Lower lobe of right lung (tissue), 2 donors: ENCODE measurements at places on chromosomes 5 and 9. TPM values are rescaled to one million over a fixed set of nuclear protein-coding genes. Genes with fewer than 3 reads are reported as not detected.

GRCh38 chr5:158390577-158390976, 531.6 kb upstream of the CLINT1 start:
- DNase-seq, result no peak

GRCh38 chr5:9898319-9898718, 268.2 kb upstream of the TAS2R1 start:
- DNase-seq, result no peak

DNA sequence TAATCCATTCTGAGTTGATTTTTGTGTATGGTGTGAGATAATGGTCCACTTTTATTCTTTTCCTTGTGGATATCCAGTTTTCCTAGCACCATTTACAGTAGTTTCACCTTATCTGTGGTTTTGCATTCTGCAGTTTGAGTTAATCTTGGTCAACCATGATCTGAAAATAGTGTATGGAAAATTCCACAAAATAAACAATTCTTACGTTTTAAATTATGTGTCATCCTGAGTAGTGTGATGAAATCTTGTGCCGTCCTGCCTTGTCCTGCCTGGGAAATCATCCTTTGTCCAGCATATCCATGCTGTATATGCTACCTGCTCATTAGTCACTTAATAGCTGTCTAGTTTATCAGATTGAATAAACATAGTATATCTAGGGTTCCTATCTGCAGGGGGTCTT, 42.1 kb downstream of the CDC42SE2 start:
- no peak for DNase-seq

GRCh38 chr5:99000876-99001275, 72.1 kb upstream of the CHD1 start:
- no peak for DNase-seq

DNA sequence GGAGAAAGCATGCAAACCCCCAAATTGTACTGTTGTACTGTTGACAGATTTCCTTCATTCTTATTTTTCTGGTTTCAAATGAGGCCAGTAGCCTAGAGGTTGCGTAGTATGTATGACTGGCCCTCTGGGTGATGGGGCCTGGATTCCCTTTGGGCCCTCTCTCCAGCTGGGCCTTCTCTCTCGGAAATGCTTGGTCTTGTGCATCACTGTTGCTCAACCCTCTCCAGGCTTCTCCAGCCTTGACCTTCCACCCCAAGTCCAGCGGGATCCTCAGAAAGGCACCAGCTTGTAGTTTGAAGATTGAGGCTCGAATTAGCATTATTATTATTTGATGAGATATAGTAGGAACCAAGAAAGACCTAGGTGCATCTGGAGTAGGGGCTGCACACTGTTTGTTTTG, 87.0 kb downstream of the ANGPTL2 start:
- DNase-seq, result no peak

GRCh38 chr5:132254321-132254977, 3.0 kb upstream of the PDLIM4 start:
- DNase-seq, result peak; percentile 59

GRCh38 chr9:112848316-112849151, 42.1 kb downstream of the SLC46A2 start:
- no peak for DNase-seq

DNA sequence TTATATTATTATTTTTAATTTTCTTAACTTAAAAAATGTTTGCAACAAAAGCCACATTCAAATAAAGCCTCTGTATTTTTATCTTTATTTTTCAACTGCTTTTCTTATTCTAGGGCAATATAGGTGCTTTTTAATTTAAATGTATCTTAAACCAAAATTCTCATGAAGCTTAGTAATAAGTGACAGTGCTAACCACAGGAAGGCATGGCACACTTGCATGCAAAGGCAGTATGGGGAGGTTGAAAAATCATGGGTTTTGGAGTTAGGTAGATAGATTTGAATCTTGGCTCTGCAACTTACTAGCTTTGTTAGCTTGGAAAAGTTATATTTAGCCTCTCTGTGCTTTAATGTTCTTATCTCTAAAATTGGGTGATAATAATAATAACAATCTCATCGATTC, 458.0 kb downstream of the DMAC1 start:
- no peak for DNase-seq

GRCh38 chr5:34923694-34924461, 5.5 kb upstream of the DNAJC21 start:
- DNase-seq, result no peak

DNA sequence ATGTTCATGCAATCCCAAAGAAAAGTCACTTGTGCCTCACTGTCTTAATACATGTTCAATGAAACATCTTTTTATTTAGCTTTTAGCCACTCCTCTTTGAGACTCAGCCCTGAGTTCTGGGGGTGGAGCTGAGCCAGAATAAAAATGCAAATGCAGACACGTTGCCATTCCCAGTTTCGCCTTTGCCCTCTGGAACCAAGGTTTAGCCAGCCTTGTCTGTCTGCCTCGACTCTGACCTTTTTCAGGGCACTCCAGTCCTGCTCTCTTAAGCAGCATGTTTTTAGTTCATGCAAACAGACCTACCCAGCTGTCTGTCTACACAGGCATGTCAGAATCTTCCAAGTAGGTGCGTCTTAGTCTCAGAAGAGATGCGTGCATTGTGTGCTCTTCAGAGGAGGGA, 82.2 kb upstream of the RANBP3L start:
- no peak for DNase-seq

DNA sequence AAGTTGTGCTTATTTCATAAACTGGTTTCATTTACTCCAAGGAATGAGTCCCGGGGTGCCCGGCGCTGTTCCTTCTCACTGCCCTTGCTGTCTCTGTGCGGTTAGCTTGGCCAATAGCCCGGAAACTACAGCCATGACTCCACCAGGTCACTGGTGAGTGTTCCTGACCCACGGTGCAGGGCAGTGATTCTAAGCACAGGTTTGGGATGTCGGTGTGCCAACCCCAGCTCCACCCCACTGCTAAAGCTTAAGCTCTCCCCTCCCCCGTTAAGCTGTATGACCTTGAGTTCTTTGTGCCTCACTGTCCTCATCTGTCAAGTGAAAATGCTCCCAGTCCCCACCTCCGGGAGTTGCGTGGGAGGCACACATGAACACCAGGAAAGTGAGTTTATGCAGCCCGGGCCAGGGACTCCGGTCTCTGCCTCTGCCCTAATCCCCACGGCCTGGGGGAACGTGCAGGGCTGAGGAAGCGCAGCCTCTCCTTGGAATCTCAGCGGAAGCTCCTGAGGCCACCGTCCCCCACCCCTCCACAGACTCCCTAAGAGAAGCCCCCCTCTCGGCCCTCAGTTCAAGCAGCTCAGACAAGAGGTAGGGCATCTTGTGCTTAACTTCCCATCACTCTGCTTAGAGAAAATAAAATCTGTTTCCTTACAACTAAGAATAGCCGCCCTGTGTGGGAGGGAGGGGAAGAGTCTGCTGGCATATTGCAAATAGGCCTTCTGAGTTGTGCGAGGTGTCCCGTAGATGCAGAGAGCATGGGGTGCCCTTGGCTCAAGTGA, 92.0 kb upstream of the RAI14 start:
- no peak for DNase-seq

DNA sequence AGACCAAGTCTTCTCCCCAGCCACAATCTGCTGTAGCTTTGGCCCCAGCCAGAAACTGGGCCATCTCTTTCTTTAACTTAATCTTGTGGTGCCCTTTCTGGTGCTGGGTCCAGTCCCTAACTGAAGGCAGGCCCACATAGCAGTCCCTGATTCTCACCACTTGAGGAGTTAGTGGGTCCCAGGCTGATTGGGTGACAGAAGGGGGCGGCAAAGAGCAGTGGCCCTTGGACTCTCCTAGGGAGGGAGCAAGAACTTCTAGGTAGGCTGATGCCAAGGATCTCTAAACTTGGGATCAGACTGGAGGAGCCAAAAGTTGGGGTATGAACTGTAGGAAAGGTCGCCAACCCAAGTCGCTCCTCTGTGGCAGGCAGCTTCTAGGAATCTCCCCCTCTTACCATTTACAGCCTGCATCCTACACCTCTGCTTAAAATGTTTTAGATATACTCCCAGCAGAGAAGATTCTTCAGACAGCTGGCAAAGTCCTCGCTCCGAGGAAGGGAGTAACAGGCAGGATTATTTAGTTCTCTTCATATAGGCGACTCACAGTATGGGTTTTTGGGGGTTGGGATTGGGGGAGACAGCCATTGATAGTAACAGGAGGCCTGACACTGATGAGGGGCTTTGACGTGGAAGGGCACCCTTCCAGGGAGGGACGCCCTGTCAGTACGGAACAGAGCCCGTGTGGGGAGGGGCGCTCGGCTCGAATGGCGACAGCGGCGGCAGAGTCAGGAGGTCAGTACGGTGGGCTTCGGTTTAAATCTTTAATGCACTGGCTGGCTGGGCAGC, 2.0 kb upstream of the CCL27 start:
- DNase-seq, result peak; percentile 79

- no peak for DNase-seq
Measured at GRCh38 chr5:172118891-172119290, 69.1 kb downstream of the STK10 start.

DNA sequence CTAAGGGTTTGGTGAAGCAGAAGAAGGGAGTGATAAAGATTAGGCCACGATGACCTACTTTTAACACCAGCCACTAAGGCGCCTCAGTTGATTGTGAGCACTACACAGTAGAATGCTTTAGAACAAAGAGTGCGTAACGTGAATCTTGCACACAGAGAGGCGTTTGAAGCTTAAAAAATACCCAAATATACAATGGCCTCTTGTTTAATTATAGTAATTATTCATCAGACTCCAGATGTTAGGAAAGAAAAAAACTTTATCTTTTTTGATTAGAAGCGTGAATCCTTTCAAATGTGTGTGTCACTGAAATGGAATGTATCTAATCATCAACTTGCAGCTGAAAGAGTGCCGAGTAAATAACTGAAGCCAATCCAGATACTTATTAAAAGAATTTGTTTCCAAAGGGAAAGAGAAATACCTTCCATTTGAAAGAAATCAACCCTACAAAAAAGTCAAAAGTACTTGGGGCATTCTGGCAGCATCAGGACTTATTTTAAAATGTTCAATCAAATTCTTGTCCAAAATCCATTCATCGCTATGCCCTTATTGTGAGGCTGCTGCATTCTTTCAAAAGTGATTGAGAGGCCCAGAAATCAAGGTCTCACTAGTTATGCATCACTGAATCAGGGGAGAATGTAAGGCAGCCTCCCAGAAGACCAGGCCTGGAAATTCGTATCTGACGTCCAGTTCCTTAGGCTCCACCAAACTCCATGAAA, 337.5 kb downstream of the ZNF608 start:
- DNase-seq, result no peak

DNA sequence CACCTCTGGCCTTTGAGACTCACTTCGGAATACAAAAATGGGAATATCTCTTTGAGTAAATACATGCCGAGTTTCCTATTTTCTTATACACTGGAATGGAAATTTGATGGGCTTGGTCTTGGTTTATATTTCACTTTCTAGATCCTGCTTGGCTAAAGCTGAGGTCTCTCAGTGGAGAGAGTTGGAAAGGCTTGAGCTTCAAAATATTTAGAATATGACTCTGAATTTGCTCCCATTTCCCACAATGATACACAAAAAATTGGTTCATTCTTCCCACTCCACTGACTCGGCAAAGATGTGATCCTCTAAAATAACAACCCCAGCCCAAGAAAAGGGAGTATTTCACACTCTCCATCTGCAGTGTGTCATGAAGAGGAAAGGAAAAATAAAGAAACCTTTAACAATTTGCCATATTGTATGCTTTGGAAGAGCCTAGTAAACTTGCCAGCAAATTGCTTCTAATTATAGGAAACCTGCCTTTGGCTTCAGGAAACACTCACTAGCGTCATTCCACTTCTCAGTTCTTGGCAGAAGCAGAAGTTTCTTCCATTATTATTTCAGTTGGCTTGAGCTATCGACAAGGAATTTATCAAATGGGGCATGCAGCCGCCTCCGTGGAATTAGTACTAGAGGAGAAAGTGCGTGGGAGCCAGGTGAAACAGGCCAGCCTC, 302.9 kb downstream of the NSG2 start:
- no peak for DNase-seq

- DNase-seq, result no peak
Measured at GRCh38 chr9:86300701-86301100, 18.4 kb upstream of the ISCA1 start.

GRCh38 chr9:84755380-84755779, 85.9 kb downstream of the NTRK2 start:
- no peak for DNase-seq

DNA sequence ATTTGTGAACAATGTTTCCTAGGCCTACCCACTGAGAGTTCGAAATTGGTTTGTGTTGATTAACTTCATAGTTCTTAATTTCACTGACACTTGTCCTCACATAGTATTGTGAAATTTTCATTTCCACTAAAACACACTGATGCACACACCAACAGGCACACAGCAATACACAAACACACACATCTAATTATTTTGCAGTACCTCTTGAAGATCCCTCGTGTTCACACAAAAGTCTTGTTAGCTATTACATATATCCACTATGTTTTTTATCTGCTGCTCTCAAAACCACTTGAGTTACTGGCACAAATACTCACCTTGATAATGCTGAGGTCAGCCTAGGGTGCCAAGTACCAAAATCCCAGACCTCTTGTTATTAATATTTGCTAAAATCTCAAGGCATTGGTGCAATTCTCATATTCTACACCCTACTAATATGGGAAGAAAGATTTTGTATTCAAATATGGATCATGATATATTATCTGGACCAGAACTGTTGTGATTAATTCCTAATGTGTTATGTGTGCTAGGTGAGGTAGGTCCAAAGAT, 767.4 kb upstream of the CDH10 start:
- no peak for DNase-seq

GRCh38 chr9:23571414-23572104, 254.5 kb downstream of the ELAVL2 start:
- DNase-seq, result no peak

DNA sequence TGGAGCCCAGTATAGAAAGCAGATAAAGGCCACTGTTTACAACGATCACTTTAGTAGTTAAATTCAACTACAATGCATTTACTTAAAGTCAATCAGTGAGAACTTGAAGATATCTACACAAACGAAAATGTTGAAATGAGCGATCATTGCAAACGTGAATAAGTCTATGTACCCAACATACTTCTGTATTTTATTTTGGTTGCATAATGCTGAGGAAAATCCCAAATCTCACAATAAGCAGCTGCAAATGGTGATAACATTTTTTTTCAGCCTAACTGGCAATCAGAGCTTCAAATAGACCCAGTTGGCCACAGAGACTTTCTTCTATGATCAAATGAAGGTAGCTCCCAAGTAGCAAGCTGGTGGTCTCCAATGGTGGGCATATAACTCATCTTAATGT, 32.1 kb downstream of the PDGFRB start:
- DNase-seq, result no peak

The PCDHGB3 gene
- 2.2 TPM for total RNA-seq

The HDHD3 gene
- 9.3 TPM for total RNA-seq

The CKMT2 gene
- total RNA-seq, result 1.4 TPM

The UNC5A gene
- total RNA-seq, result 0.21 TPM

The PDE6A gene
- not detected for total RNA-seq

The CTNND2 gene
- 6.0 TPM for total RNA-seq

The FOXE1 gene
- not detected for total RNA-seq

The MAML1 gene
- total RNA-seq, result 27.8 TPM

The AIF1L gene
- 16.0 TPM for total RNA-seq

The HMCN2 gene
- 4.7 TPM for total RNA-seq

The TRIM36 gene
- 5.5 TPM for total RNA-seq

The TUSC1 gene
- 11.6 TPM for total RNA-seq

The SH2D3C gene
- total RNA-seq, result 59.4 TPM

The LRSAM1 gene
- 25.9 TPM for total RNA-seq

The SGCD gene
- total RNA-seq, result 6.0 TPM

The PRSS3 gene
- 0.65 TPM for total RNA-seq

The PRRX2 gene
- 2.5 TPM for total RNA-seq

The MOB3B gene
- total RNA-seq, result 22.7 TPM

The KCNN2 gene
- 1.2 TPM for total RNA-seq

The AJM1 gene
- 3.5 TPM for total RNA-seq

The AGXT2 gene
- total RNA-seq, result not detected
